Motor neuron (in vitro differentiated cells): ENCODE measurements at places on chromosomes 1 and 21.

GRCh38 chr1:240500647-240501046 is 111.3 kb downstream of the GREM2 start:
- peak; percentile 69 for ATAC-seq

GRCh38 chr1:50873458-50874187 is 86.4 kb downstream of the FAF1 start:
- peak; percentile 69 for ATAC-seq

GRCh38 chr21:34132202-34132601 is 58.8 kb downstream of the MRPS6 start:
- ATAC-seq: no peak

GRCh38 chr1:10967090-10967489 is 45.4 kb upstream of the TARDBP start:
- no peak for ATAC-seq

GRCh38 chr1:235421751-235422150 is 54.5 kb downstream of the TBCE start:
- no peak for ATAC-seq

DNA sequence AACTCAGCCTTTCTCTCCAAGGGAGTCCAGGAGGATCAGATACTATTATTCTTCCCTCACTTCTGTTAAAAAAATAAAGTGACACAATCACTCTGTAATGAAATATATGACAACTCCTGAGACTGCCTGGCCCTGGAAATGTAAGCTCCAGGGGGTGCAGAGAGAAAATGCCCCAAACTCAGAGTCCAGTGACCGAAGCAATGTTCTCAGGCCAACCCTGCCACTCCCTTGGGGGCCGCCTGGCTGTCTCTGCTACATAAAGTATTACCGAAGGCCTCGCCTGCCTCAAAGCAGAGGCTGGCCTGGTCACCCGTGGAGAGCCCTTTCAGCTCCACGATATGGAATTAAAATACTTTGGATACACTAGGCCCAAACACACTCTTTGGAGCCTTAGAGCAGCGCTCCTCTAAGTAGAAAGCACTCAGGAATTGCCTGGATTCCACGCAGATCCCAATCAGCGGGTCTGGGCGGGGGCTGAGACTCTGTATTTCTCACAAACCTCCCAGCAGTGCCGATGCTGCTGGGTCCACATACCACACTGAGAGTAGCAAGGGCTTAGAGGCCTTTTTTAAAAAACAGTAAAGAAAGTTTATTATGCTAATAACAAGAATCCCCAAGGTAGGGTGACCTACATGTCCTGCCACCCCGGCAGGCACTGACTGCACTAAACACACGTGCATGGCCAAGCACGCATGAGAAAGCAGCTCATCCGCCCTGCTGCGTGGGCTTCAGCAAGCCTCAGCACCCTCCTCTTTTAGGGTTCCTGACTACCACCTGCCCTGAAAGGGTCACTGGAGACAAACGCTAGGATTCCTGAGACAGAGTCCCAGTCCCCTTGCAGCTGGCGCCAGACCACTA is 31.1 kb downstream of the TMCO4 start:
- peak; percentile 44 for ATAC-seq

GRCh38 chr1:225915538-225915991 is 8.5 kb downstream of the PYCR2 start:
- ATAC-seq: peak; percentile 88

DNA sequence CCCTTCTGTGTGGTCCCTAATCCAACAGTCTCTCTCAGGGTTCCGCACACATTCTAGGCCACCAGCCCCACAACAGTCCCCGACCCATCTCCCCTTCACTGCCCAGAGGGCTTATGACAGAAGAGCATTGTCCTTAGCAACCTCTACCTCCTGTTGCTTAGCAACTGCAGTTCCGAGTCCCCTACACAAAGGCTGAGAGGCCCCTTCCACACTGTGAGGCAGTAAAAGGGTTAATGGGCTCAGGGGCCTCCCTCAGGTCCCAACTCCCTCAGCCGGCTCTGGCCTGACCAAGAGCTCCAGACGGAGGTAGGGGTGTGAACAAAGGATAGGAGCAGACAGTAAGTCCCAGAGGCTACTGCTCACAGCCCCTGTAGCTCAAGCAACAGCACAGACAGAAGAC is 4.3 kb downstream of the IGSF9 start:
- ATAC-seq: no peak

DNA sequence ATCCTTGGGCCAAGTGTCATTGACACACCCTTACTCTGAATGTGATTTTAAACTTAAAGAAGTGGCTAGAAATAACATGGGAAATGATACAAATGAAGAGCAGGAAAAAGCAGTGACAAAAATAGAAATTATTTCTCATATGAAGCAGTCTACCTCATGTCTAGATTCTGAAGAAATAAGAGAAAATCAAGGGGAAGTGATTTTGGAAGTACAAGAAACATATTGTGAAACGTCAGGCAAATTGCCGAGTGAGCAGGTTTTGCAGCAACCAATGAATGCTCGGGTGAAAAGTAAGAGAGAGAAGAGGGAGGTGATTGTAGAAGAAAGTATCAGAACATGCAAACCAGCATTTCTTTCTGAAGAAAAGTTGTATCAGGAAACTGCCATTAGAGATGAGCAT is 130.7 kb downstream of the MACF1 start:
- no peak for ATAC-seq

- ATAC-seq: peak; percentile 20
Observed at GRCh38 chr1:203325418-203326091, 20.2 kb downstream of the BTG2 start.

GRCh38 chr1:218165701-218166114 is 119.4 kb upstream of the RRP15 start:
- ATAC-seq: no peak

DNA sequence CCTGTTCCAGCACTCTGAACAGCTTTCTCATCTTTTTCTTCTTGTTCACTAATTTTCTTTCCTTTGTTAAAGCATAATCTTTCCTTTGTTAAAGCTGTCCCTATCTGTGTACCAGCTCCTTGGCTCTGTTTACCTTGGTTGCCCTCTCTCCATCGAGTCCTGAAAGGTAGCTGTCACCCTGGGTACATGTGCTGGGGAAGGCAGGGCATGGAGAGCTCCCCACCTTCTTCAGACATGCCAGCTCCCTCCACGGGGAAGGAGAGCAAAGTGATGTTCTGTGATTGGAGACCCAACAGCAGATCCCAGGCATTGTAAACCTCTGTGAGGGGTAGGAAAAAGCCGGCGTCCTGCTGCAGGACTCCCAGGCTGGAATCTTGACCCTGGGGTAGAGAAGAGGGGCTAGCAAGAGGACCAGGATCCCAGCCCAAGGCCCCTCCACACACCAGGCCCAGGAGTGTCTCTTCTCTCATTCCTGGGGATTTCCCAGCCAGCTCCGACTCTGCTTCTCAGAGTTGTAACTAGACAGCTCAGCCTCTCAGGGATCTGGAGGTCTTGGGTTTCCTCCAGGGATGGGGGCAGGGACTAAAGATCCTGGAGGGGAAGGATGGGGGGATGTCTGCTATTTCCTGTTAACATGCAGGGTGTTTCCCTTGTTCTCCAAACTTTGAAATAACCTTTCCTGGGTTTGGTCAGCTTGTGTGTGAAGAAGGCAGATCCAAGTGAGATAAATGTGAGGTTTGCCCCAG is 34.4 kb downstream of the TMCC2 start:
- ATAC-seq: peak; percentile 16

GRCh38 chr1:246893191-246893939 is 38.4 kb downstream of the AHCTF1 start:
- ATAC-seq: no peak

- ATAC-seq: peak; percentile 92
Observed at GRCh38 chr1:119209596-119210295, 69.3 kb upstream of the WARS2 start.

GRCh38 chr1:204920511-204920910 is 49.8 kb downstream of the NFASC start:
- ATAC-seq: no peak

DNA sequence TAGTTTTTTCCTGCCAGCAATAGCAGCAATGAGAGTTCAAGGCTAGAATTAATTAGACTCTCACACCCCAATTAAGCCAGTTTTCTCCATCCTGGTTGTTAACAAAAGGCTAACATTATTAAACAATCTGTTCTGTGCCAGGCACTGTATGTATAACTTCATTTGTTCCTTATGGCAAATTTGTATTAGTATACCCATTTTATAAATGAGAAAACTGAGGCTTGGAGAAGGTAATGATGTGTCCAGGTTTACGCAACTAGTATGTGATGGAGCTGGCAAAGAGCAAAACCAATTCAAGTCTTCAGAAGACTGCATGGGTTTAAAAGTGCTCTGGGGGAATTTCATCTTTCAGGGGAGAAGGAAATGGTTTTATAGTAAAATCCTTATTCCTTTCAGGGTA is 38.3 kb upstream of the SLC9A1 start:
- ATAC-seq: no peak

- no peak for ATAC-seq
Observed at GRCh38 chr1:204124639-204125038, 27.2 kb downstream of the ETNK2 start.

GRCh38 chr1:44808938-44809917 is 905 bp downstream of the BTBD19 start:
- no peak for ATAC-seq

DNA sequence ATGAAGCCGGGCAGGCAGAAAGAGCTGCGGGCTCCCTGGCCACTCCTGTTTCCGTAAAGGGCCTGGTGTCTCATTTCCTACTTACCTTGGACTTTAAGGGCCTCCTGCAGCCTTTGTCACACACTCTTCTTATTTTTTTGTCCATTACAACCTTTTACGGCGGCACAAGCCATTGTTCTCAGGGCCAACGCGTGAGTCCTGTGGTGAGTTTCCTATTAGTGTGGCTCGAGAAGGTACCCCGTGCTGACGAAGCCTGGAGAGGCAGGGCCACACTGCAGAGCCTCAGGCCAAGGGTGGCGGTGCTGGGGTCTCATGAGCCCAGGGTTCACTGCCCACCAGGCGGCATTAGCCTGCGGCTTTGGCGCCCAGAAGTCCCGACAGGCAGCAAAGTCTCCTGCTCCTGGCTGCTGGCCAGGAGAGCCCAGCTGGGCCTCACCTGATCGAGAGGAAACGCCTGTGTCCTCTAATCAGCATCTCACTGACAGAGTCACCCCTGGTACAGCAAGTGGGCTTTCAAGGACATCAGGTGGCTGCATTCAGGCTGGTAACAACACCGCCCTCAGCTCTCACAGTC is 62.0 kb downstream of the SIK1 start:
- ATAC-seq: no peak

DNA sequence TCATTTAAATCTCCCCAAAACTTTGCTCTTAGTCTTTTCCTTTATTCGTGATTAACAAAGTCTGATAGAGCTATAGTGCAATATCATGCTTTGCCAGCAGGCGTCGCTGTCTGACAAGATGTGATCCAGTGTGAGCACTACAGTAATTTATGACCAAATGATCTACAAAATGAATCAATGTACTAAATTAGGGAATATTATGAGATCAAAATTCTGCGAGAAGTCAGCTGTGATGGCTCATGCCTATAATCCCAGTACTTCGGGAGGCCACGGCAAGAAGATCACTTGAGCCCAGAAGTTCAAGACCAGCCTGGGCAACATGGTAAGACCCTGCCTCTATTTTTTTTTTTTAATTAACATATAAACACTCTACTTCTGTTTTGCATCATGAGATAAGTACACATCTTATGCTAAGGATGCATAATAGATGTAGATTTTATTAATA is 3.6 kb upstream of the SPSB1 start:
- no peak for ATAC-seq

DNA sequence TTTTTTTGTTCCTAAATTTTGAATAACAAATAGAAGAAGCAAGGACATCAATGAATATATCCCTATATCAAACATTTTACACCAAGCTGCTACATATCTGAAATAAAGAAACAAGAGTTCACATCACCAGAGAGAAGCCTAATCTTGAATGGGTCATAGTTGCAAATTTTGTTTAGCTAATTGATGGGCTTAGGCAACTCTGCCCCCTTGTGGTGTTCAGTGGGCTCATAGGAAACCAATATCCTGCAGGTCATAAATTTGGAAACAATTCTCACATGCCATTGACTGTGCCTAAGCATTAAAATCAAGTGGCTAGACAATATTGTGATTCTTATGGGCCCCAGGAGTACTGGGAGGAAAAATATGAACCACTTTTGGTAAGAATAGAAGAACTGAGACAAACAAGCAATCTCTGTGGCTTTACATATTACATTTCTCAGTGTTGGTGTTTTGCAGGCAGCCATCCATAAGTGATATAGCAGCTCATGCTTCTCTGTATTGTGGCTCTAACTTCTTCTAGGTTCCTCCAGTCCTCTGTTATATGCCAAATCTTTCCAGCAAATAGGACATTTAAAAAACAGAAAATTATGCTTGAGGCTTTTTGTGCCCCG is 1262.8 kb upstream of the PRMT6 start:
- ATAC-seq: peak; percentile 40

GRCh38 chr1:114114185-114115094 is 39.2 kb downstream of the SYT6 start:
- peak; percentile 85 for ATAC-seq

GRCh38 chr1:44707959-44708831 is 22.8 kb downstream of the RNU5D-1 start:
- peak; percentile 66 for ATAC-seq

DNA sequence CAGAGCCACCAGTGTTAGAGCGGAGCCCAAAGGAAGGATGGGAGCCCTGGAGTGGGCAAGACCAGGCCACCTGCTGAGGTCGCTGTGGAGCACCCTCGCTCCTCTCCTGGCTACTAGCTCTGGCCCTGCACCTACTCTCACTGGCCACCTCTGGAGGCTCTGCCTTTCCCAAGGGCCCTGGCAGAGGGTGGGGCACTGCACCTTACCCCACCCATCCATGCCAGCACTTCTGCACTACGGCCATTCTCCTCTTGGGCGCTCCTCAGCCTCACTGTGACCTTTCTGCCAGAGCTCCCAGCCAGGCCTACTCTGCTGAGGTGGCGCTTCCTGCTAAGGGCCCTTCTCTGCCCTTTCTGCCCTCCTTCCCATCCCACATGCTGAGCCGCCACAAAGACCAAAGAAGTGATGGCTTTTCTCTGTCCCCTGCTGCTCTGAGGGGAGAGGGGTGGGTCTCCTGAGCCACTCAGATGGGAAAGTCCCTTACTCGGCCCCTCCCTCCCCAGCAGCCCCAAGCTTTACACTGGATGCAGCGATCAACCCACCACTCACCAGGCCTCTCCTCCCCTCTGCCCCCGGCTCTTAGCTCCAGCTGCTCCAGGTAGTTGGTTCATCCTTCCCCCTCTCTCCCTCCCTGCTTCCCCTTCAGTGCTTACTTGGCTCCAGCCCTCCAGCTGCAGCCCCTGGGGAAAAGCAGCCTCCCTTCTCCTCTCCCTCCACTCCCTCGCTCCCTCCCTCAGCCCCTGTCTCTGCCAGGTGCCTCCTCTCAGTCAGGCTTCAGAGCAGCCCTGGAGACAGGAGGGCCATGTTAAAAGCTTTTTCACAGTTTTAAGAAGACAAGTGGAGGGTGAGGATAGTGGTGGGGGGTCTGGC is 14.8 kb upstream of the TMEM222 start:
- peak; percentile 80 for ATAC-seq

- ATAC-seq: no peak
Observed at GRCh38 chr1:241475671-241476070, 43.9 kb downstream of the FH start.
